ENCODE measurements at places on chromosomes 12 and 14.

DNA sequence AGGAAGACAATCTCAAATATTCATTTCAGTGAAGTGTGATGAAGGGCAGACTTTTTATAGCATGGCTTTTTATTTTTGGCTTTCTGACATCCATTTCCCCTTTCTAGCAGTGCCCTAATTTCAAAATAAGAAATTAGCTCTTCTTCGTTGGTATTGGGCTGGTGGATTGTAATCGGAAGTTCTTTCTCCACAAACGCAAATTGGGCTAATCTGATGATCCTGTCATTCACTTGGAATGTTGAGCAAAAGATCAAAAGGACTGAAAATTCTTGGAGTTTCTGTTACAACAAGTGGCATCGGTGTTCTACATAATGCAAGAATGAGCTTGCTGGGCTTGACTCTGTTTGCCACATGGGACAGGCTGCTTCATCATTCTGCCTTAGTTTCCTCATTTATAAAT, 1182.8 kb downstream of the FLRT2 start:
- no peak for DNase-seq

- DNase-seq, result no peak
These were observed 62.9 kb upstream of the METAP2 start for GRCh38 chr12:95411057-95411456.

DNA sequence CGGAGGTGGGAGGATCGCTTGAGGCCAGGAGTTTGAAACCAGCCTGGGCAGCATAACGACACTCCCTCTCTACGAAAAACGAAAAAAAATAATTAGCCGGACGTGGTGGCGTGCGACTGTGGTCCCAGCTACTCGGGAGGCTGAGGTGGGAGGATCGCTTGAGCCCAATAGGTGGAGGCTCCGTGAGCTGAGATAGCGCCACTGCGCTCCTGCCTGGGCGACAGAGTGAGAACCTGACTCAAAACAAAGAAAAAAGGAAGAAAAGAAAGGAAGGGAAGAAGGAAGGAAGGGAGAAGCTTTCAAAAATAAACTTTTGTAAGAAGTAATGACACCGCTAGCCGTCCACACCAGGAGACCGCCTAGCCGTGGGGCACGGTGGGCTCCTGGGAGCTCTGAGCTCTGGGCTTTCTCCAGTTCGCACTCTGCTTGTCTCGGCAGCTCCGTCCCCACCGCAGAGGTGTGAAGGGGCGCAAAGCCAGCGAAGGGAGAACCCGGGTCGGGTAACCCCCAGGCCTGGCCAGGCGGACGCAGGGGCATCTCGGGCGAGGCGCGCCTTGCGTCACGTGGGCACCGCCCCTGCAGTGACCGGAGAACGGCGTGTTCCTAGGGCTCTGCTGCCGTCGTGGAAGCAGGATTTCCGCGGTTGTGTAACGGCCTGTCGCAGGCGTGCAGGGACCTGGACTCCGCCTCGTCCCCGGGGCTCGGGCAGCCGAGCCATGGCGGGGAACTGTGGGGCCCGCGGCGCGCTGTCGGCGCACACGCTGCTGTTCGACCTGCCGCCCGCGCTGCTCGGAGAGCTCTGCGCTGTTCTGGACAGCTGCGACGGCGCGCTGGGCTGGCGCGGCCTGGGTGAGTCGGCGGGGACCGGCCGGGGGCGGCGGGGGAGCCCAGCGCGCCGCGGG, at the start of gene IRAK3:
TSS of gene IRAK3 (plus strand) at position 631 of the 902 bp plus-strand sequence. CDS start at position 717, 86 bp downstream.
- peak; percentile 52 for DNase-seq

DNA sequence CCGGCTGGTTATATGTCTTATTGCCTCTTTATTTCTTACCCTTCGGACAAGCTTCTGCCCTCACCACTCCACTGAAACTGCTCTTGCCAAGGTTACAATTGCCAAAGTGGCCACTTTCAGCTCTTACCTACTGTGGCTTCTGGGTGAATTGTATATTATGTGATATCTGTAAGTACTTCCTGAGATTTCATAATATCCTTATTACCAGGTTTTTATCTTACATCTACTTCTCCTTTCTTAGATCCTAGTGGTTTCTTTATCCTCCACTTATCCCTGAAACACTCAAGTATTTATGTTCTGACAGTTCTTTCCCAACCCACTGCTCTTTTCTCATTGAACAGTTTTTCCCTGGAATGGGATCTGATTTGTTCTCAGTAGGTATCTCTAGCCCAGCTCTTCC, 10.5 kb downstream of the CELA1 start:
- DNase-seq, result no peak

- no peak for DNase-seq
These were observed 68.9 kb upstream of the CISTR start for GRCh38 chr12:53820514-53821306.

- no peak for DNase-seq
These were observed 263.0 kb upstream of the E2F7 start for GRCh38 chr12:77328326-77328725.

DNA sequence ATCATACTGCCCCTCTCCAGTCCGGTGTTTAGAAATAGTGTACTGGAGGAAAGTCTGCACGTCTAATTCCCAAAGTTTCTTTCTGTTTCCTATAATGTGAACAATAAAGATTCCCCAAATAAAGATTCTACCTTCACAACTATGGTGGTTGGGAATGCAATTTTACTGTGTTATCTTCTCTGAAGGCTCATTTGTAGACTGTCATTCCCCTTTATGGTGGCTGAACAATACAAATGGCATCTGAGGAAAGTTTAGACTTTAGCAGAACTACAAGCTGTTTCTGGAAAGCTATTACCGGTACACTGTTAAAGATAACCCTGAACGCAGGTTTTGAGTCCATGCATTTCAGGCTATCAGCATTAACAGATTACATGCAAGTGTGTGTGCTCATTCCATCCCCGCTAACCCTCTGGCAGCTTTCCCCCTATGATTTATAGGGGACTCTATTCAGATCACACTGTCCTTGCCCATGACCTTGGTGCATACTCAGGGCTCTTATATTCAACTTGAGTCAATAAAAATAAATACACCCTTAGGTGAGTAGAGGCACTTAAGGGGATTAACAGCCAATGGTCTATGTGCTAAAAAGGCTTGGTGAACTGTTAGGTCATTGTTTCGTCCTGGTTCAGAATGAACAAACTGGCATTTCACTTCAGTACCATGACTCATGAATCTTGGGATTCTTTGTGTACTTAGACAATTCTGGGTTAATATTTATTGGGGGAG, 60.7 kb upstream of the PYGL start:
- DNase-seq, result no peak

GRCh38 chr14:59265808-59266207, 77.3 kb downstream of the DAAM1 start:
- DNase-seq, result peak; percentile 43

DNA sequence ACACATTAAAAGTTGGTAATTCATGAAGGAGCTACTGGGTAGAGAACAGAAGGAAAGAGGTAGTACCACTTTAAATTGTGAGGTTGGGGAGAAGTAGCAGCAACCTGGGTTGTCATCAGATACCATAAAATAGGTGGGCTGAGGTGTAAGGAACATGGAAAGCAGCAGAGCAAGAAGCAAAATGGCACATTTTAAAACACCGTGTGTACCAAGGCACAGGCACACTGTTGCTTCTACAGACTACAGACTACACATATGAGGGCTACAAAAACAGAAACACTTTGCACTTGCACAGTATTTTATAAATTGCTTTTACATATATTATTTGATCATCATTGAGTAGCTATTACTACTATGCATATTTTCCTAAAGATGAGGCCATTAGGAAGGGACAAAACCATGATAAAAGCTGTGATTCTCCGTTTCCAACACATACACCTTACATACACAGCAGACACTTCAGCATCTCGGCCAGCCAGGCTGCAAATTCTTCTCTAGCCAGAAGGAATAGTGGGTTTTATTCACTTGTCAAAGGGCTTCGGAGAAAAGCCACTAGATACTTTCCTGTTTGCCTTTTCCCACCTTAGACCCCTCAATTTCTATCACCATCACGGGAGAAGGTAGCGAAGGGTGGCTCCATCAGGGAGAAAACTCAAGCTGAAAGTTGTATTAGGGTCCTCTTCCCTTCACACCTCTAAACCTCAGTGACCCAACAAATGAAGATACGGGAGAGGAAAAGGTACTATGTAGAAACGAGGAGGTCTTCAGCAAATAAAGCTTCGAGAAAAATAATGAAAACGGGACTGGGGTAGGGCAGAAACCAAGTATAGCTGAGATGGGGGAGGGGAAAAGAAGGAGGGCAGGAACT, 1.6 kb downstream of the PYM1 start:
- peak; percentile 35 for DNase-seq

GRCh38 chr12:102302553-102302952, 104.9 kb upstream of the PMCH start:
- no peak for DNase-seq

GRCh38 chr14:105333613-105334364, 19.2 kb downstream of the PACS2 start:
- no peak for DNase-seq

GRCh38 chr14:72550513-72550912, 343.4 kb downstream of the DPF3 start:
- no peak for DNase-seq

DNA sequence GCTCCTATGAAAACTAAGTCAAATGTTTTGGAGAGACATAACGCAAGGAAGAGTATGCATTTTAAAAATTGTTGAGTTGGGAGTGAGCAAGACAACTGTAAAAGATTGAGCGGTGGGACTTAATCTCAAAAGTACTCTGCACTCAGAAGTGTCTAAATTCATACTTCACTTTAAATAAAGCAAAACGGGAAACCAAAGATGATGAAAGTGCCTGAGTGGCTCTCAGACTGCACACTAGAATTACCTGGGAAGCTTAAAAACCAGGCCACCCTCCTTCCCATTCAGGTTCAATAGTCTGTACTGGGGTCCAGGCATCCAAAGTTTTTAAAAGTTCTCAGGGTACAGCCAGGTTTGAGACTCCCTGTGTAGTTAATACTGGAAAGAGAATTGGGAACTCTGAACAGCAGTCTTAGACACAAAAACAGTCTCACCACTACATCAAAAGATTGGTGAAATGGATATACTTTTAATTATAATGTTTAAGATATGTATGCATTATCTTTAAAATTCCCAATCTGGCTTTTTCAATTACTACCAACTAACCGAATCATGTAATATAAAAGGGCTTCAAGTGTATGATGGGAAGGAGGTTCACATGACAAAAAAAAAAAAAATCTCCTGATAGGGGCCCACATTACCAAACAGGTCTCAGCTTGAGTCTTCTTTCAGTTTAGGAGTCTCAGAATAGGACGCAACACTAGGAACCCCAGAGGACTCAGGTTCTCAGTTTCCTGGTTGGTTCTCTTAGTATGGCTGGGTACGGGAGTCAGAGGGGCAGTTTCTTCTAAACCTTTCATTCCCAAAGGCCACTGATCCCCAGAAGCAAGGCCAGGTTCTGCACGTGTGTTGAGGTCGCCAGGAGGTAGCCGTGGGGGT, 1.0 kb downstream of the HOMEZ start:
- no peak for DNase-seq

GRCh38 chr12:32773691-32774090, 18.0 kb upstream of the YARS2 start:
- DNase-seq, result no peak

DNA sequence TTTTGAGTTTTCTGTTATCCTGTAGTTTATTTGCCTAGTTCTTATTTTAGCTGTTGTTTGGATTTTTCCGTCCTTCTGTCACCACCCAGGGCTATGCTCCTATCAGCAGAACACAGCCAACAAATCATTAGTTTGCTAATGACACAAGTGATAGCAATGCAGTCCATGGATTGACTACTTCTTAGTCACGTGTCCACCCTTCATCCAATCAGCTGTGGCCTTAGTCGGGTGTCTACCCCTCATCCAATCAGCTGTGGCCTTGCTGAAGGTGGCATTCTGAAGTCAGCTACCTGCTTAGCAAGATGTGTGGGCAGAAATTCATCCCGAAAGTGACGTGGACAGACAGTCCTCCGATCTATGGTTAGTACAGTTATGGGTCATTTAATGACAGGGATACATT, 182.3 kb downstream of the GALC start:
- no peak for DNase-seq

DNA sequence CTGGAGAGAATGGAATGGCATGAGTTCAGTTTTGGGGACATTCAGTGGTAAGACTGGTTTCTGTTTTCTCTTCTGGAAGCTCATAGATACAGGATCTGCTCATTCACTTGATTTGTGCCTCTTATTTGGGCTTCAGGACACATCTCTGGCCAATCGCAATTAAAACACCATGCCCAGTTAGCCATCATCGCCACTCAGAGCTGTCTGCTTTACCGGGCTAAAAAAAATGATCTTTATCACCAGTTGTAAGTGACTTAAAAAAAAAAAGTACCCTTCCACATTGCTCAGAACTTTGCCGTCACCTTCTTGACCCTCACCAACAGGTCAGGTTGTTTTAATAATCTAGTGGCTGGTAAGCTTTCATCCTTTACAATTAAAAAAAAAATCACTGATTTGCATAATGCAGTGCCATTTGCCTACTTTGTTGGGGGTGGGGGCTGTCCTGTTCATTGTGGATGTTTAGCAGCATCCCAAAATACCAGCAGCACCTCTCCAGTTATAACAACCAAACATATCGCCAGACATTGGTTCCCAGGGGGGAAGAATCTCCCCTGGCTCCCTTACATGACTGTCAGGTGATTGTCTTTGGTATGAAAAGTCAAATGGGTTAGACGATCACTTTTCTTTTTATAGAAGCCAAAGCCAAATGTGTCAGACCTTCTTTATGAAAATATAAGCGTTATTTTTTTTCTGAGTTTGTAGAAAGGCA, 150.1 kb downstream of the PRKCH start:
- DNase-seq, result peak; percentile 32

GRCh38 chr12:39835517-39836489, 216.2 kb upstream of the ABCD2 start:
- no peak for DNase-seq

- DNase-seq, result no peak
These were observed 48.7 kb downstream of the PPFIBP1 start for GRCh38 chr12:27572486-27573255.

DNA sequence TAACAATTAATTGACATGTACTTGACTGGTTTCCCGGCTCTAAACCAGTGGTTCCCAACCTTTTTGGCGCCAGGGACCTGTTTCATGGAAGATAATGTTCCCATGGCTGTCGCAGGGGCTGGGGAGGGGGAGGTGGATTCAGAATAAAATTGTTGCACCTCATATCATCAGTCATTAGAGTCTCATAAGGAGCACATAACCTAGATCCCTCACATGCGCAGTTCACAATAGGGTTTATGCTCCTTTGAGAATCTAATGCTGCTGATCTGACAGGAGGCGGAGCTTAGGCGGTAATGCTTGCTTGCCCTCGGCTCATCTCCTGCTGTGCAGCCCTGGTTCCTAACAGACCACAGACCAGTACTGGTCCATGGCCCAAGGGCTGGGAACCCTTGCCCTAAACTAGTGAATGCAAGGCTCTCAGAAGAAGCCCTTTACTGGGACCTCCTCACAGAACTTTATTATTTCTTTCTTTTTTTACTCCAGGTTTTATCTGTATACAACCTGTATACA, 86.4 kb upstream of the SINHCAF start:
- no peak for DNase-seq

DNA sequence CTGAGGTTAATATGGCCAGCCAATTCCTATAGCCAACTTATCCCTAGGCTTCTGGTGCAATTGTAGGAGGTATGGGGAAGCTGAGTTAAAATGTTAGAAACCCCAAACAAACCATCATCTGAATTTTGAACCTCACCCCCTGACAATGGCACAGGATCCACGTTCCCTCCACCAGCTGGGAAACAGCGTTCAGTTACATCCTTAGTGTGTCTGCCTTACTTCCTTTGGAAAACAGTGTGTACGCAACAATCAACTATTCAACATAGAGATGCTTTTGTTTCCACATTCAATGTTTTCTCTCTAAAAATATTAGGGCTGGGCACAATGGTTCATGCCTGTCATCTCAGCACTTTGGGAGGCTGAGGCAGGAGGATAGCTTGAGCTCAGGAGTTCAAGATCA, 203.4 kb downstream of the TTC7B start:
- DNase-seq, result no peak

All from activated T-cell treated with anti-CD3 and anti-CD28 coated beads, Interleukin-2, amount 50 U/mL, for 48 hours (primary cell).